ENCODE measurements at places on chromosomes 4 and X.

- DNase-seq = no peak
Measured at GRCh38 chr4:1952058-1952700, 56.6 kb downstream of the NELFA start.

GRCh38 chrX:39563178-39563577 is 534.6 kb downstream of the BCOR start:
- DNase-seq = no peak

DNA sequence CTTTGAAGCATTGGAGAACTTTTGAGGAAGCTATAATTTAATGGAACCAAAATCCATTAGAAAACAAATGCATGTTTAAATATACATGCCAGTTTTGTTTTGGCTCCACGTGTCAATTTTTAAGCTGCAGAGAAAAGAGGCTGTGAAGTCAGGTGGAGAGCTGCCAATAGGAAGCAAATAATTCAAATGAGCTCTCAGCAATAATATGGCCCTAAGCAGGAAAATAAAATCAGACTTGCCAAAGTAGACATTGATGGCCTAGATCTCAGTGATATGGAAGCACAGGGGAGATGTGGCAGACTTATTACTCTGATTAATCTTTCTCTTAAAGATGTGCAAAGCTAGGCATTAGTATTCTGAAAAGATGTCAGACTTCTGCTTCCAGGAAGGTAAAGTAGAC is 769.8 kb upstream of the NDST4 start:
- no peak for DNase-seq

DNA sequence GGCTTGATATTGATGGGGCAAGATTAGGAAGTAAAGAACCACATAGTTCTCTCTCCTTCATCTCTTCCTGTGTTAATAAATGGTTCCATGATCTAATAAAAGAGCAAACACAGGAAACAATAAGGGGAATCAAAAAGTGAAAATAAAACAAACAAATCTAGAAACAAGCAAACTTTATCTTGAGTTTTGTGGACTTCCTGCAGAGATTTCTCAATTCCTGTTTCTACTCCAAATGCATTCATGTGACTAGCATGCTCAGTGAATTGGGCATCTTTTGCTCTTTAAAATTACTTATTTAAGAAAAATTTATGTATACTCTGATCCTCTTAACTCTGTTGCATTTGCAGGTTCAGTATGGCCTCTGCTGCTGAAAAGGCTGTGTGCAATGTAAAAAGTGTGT is 682.0 kb downstream of the KCTD8 start:
- no peak for DNase-seq

GRCh38 chr4:123597586-123597985 is 201.0 kb downstream of the SPRY1 start:
- DNase-seq = no peak
